ENCODE measurements at places on chromosomes 5 and 9.

- no peak for DNase-seq
Measured at GRCh38 chr5:116626272-116626723, 51.7 kb upstream of the SEMA6A start.

DNA sequence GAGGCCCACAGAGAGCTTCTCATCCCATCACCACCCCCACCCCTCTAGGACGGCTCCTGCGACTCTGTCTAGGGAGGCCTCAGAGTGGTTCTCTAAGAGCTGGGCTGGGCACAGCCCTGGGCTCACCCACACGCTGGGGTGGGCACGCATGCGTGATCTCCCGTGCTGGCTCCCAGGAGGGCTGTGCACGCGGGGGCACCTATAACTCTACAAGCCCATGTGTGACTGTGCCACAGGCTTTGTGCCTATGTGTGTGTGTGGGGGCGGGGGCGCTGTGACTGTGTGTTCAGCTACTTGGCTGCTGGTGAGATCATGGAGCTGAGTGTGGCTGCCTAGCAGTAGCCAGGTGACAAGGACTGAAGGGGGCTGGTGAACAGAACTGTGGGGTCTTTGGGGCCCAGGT is 32.2 kb downstream of the NDUFA8 start:
- no peak for DNase-seq

DNA sequence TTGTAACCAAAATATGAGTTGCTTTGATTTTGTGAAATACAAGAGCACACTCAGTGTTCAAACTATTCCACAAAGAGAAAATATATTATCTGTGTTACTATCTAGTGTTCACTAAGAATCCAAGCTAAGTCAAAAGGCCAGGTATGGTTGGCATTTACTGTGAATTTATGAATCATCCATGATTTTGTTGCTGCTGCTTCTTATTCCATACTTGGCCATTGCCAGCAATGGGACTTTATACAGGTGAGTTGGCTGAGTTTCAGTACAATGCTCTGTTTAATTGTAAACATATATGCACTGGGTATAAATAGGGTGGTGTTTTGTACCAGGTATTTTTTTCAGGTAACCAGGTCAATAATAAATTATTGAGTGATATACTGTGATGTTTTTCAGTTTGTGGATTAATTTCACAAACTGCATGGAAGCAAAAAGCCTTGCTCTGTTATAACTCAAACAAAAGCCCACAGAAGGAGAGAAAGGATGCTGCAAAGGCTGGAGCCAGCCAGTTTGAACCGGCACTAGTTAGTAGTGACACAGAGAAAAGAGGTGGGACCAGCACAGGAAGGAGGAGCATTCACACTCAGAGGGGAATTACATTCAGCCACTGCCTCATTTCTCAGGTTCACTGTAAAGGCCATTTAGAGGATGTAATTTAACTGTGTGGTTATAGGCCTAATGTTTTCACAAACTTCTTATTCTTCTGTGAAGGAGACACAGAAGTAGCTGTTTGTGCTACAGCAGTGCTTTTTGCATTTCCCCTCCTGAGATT is 381.8 kb downstream of the ADGRV1 start:
- no peak for DNase-seq

DNA sequence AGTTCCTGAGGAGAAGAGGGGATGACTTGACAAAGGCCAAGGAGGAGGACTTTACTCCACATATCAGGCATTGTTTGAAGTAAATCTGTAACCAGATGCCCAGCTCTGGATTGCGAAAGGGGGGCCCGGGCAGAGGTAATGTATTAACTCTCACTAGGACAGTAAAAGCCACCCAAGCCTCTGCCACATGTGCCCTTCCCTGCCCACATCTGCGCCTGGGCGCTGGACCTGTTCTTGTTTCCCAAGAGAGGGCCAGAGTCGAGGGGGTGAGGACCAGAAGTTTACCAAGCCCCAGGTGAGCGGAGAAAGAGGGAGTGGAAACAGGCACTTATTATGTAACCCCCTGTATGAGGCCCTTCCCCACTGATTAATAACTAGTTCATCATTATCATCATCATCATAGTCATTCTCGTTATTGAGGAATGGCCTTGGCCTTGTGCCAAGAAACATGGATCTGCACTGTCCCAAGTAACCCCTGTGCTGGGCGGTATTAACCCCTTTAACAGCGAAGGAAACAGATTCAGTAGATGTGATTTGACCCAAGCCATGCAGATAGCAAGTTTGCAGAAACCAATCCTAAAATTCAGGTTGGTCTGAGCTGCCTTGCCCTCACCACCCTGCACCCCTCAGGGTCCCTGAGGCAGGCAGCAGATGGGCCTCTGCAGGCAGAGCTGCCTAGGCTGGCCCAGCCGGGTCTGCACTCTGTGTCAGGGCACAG is at the start of gene SLC23A1:
Gene SLC23A1, minus strand, starts transcription at position 23 of the 718 bp plus-strand sequence. CDS start 44 bp downstream, outside the sequence.
- no peak for DNase-seq

GRCh38 chr5:75523275-75523674 is 11.6 kb downstream of the POLK start:
- no peak for DNase-seq

GRCh38 chr5:158055111-158055501 is 196.2 kb upstream of the CLINT1 start:
- DNase-seq: no peak

- no peak for DNase-seq
Measured at GRCh38 chr9:127277770-127278169, 13.2 kb downstream of the GARNL3 start.

- no peak for DNase-seq
Measured at GRCh38 chr9:79196606-79197005, 375.2 kb upstream of the TLE4 start.
